ENCODE measurements at places on chromosomes 7 and 10.

DNA sequence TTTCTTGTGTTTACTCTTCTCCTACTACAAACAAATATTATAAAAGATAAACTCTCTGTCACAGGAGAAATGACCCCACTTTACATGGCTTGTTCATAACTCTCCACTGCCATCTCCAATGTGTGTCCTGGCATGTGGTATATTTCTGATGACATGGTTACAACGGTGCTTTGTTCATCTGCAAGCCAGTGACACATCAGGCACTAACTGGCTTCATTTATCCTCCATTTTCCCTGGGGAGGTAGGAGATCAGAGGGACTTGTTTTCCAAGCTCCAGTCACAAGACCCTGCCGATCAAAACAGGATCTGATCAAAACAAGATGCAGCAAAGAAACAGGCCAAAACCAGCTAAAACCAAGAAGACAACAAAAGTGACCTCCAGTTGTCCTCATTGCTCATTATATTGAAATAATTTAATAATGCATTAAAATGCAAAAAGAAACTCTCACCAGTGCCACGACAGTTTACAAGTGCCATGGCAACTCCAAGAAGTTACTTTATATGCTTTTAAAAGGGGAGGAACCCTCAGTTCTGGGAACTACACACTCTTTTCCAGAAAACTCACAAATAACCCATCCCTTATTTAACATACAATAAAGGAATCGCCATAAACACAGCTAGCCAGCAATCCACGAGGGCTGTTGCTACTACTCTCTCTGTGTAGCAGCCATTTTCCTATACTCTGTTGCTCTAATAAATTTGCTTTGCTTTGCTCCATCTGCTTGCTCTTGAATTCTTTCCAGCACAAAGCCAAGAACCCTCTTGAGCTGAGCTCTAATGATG is 224.2 kb downstream of the XPNPEP1 start:
- no peak for DNase-seq

GRCh38 chr7:151244841-151245346 is 3.6 kb downstream of the SMARCD3 start:
- DNase-seq, result no peak

GRCh38 chr7:77550586-77550985 is 13.5 kb downstream of the PTPN12 start:
- no peak for DNase-seq

DNA sequence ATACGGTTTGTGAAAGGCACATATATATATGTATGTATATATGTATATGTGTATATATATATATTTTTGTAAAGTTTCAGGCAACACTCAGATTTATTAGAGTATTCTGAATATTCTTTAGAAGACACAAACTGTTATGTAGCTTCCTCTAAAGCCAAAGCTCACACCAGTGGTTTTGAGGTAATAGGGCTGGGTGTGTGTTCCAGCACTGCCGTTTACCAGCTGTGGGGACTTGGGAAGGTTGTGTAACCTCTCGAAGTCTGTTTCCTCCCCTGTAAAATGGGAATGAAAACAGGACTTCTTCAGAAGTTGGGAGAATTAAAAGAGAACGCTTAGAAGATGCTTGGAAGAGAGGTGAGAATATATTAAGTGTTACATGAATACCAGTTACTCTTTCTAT is 94.8 kb downstream of the PRPF18 start:
- no peak for DNase-seq

- DNase-seq, result no peak
These were observed 127.9 kb downstream of the TCERG1L start for GRCh38 chr10:131183546-131184045.
